ENCODE measurements at places on chromosomes 6 and 20. TPM values are rescaled to one million over a fixed set of nuclear protein-coding genes. Genes with fewer than 3 reads are reported as not detected.

Gene PCSK2
- polyA plus RNA-seq = not detected

Gene FAM135A
- 3.4 TPM for polyA plus RNA-seq

Gene DDO
- polyA plus RNA-seq = 1.3 TPM

Gene RIMS4
- 0.44 TPM for polyA plus RNA-seq

Gene KIFC1
- polyA plus RNA-seq = 35.9 TPM

Gene CRYBG1
- polyA plus RNA-seq = 14.9 TPM

Gene COL19A1
- polyA plus RNA-seq = 0.10 TPM

Gene TULP1
- not detected for polyA plus RNA-seq

Gene PAX1
- polyA plus RNA-seq = not detected

Gene WFDC5
- 0.11 TPM for polyA plus RNA-seq

Gene RSPH9
- 0.05 TPM for polyA plus RNA-seq

Gene TCF21
- not detected for polyA plus RNA-seq

Gene PPP1R16B
- polyA plus RNA-seq = 0.91 TPM

Gene TRAPPC3L
- 0.03 TPM for polyA plus RNA-seq

Gene RIN2
- 6.3 TPM for polyA plus RNA-seq

Gene SLC22A3
- polyA plus RNA-seq = not detected

Gene SMOC2
- polyA plus RNA-seq = not detected

Gene HMGN3
- 57.6 TPM for polyA plus RNA-seq

Gene GABRR1
- not detected for polyA plus RNA-seq

Gene HLA-DRB5
- polyA plus RNA-seq = not detected

Gene LRFN2
- polyA plus RNA-seq = 0.02 TPM

Gene NANP
- 2.6 TPM for polyA plus RNA-seq

Gene SLC24A3
- polyA plus RNA-seq = not detected

Gene DDR1
- 40.2 TPM for polyA plus RNA-seq

Gene C6orf15
- polyA plus RNA-seq = not detected

Gene FAM209B
- polyA plus RNA-seq = not detected

Gene TBXT
- polyA plus RNA-seq = not detected

Gene GSTA2
- not detected for polyA plus RNA-seq

Gene C6orf141
- polyA plus RNA-seq = not detected

Gene LINC00237
- polyA plus RNA-seq = not detected

Measured in SK-N-SH (cell line).